ENCODE measurements at places on chromosomes 6 and 20.
A peak's percentile ranks its signal among the peaks of the same experiment; 100 is the strongest.

- DNase-seq = no peak
Measured at GRCh38 chr6:104227508-104227907, 632.2 kb downstream of the HACE1 start.

DNA sequence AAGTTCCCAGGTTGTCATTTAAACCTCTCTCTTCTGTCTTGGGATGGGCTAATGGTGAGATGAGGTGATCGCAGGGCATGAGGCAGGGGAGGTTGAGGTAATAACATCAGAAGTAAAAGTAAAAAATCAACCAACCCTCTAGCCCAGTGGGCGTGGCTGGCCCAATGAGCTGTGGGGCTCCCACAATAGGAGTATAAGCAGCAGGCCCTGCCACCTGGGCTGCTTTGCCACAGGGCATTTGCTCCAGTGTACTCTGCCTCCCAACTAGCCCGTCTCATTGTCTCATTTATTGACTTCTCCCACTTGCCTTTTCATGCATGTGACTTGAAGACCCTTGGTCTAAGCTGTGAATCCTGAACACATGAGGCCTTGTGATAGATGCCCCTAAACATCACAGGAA, 62.8 kb downstream of the PHACTR3 start:
- no peak for DNase-seq

DNA sequence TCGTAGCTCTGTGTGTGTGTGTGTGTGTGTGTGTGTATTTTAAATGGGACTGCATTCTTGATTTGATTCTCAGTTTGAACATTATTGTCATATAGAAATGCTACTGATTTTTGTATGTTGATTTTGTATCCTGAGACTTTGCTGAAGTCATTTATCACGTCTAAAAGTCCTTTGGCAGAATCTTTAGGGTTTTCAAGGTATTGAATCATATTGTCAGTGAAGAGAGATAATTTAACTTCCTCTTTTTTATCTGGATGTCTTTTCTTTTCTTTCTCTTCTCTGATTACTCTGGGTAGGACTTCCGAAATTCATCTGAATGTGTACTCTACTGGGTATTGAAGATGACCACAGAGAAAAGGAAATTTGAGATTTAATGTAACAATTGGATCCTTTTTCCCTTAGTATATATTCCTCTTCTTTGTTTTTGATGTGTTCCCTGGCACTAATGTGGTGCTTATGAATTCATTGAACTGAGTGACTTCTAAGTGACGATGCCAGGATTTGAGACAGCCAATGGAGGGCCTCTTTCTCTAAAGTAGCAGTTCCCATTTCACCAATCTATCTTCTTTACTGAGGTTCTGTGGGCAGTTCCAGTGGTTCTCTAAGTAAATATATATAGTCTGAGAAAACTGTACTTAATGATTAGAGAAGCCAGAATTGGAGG, 47.6 kb downstream of the TNFAIP3 start:
- no peak for DNase-seq

DNA sequence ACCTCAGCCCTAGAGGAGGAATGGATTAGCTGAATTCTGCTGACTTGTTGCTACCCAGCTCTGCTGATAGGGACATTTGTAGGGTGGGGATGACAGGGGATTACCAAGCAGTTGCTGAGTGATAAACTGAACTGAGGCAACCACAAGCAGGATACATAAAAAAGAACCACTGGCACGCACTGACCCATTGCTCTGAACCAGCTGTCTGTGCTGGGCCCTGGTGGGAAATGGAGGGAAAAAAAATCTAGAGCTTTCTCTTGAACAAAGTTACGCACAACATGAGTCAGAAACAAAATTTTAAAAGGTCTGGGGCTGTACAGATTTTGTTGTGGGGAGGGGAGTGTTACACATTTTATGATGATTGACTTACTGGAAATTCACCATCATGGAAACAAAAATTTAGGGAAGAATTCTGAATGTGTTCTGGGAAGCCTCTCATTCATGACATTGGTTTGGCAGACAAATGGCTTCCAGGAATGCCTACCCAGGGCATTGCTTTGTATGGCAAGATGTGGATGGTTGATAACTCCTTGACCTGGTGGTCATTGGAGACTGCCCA, 37.7 kb downstream of the FOXO3 start:
- no peak for DNase-seq

GRCh38 chr6:116145803-116146675, 20.1 kb upstream of the COL10A1 start:
- no peak for DNase-seq

DNA sequence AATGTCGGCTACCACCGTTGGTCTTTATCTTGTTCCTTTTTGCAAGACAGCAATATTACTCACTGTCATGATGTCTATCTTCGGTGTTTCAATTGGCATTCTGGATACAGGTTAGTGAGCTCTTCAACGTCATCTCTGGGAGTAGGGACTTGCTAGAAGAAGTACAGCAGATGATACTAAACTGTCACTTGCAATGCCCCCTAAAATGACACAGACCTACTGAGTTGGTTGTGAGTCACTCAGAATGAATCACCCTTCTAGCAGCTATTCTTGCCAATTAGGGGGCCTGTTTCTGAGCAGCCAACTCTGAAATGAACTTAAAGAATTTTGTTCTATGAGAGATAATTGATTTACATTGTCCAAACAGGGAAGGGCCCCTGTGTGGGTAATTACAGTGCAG, 176.5 kb downstream of the SLC16A10 start:
- no peak for DNase-seq

DNA sequence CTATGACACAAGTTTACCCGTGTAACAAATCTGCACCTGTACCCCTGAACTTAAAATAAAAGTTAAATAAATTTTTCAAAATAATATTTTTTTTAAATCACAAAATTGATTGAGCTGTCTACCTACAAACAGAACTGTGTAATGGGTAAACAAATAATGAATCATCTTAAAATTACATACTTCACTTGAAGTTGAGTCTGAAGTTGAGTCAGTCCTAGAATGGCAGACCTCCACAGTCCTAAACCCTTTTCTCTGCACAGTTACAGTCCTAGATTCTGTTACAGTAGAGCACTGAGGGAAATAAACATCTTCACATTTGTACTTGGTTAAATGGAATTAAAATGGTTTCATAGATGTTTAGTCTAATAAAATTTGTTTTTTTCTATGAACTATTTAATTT, 880.8 kb downstream of the PHF3 start:
- DNase-seq = no peak

- no peak for DNase-seq
Measured at GRCh38 chr6:30711758-30712380, 5.2 kb downstream of the MDC1 start.

DNA sequence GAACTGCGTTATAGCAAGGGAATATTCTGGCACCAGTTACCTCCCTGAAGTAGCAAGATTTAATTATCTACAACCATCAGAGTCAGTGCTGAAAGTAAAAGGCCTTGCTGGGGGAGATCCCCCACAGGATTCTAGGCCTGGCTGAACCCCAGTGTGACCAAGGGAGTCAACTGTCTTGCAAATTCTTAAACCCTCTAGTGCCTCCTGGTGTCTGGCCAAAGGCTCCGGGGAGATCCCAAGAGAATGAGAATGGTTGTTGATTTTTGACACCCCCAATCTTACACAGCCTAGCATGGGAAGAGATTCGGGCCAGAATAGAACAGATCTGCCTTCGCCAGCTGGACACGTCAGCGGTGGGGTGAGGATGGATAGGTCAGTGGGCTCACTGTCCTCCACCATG, 179.4 kb downstream of the ERMARD start:
- DNase-seq = no peak

DNA sequence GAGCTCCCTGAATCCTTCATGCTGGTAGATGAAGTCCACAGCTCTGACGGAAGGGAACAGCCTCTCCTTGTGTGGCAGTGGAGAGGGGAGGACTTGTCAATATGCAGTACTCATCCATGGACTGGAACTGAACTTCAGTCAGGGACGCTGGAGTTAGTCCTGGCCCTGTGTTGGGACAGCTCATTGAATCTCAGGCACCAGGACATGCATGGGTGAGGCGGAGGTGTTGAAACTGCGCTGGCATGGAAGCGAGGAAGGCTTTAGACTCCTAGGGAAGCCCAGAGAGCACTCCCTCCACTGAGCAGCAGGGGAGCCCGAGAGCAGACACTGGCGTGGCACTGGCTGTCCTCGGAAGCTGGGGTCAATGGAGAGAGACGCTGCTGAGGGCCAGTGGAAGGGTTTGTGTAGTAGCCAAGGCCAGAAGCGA, 161.3 kb upstream of the GGTLC1 start:
- DNase-seq = no peak

- DNase-seq = no peak
Measured at GRCh38 chr6:95091823-95092436, 485.4 kb upstream of the MANEA start.

DNA sequence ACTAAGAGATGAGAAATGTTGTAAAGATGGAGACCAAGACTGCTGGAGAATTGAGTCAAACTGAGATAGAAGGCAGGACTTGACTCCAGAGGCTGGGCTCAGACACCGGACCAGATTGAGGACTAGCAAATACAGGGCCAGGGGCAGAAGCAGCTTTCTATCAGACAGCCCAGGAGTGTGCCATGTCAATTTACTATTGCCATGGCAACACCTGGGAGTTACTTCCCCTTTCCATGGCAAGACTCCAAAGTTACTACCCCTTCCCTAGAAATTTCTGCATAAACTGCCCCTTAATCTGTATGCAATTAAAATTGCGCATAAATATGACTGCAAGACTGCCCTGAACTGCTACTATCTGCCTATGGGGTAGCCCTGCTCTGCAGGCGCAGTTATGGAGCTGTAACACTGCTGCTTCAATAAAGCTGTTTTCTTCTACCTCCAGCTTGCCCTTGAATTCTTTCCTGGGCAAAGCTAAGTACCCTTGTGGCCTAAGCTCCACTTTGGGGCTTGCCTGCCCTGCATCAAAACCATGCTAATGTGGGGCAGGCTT, 90.1 kb upstream of the EDN1 start:
- no peak for DNase-seq

- DNase-seq = no peak
Measured at GRCh38 chr6:91358986-91359385, 772.1 kb upstream of the MAP3K7 start.

GRCh38 chr20:24736844-24737211, 212.2 kb upstream of the CST7 start:
- DNase-seq = no peak

DNA sequence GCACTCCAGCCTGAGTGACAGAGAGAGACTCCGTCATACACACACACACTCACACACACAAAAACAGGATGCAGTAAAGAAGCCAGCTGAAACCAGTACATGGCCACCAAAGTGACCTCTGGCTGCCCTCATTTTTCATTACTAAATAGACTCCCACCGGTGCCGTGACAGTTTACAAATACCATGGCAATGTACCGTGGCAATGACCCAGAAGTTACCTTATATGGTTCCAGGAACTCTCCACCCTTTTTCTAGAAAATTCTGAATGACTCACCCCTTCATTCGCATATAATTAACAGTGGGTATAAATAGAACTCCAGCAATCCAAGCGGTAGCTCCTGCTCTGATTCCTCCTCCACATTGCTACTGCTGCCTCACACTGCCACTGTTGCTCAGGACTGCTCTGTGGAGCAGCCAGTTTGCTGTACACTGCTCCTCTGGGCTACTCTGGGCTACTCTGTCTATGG, 57.7 kb downstream of the SNX5 start:
- no peak for DNase-seq

GRCh38 chr20:35303735-35304491, 11.7 kb upstream of the FAM83C start:
- peak; percentile 88 for DNase-seq

DNA sequence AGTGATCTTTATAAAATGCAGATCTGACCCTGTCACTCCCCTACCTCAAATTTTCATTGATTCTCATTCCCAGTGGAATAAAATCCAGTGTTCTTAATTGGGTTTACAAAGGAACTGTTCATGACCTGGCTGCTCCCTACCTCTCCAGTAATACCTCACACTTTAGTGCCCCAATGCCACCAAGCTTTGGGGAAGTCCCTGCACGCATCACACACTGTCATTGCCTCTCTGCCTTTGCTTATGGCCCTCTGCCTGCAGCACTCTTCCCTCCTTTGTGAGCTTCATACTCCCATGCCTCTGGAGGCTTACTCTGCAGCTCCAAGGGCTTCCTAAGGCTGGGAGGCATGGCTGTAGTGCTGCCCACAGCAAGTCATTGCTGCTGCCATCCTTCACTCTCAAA, 57.4 kb downstream of the TMC2 start:
- DNase-seq = no peak

DNA sequence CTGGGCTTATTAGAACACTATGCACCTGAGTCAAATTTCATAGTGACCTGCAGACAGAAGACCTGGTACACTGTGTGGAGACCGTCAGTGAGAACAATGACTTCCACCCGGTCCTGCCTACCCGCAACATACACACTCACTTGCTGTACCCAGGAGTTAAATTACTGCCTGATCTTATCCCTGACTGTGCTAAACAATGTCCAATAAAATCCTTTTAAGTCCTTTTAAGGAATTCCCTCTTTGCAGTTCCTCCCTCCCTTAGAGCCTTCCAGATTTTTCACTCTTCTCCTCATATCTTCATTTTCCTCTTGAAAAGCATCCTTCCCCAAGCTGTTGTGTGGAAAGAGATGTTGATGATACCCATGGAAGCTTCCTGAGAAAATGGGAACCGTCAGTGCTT, 3.4 kb upstream of the KCNG1 start:
- DNase-seq = no peak

- DNase-seq = no peak
Measured at GRCh38 chr20:32252189-32252588, 25.3 kb upstream of the KIF3B start.

- no peak for DNase-seq
Measured at GRCh38 chr6:42688281-42688680, 34.1 kb downstream of the PRPH2 start.

- no peak for DNase-seq
Measured at GRCh38 chr6:87551799-87552198, 38.0 kb downstream of the RARS2 start.

GRCh38 chr20:58075586-58076345, 152.7 kb downstream of the ANKRD60 start:
- DNase-seq = no peak

GRCh38 chr6:53112404-53112803, 36.2 kb downstream of the GCM1 start:
- no peak for DNase-seq

- DNase-seq = no peak
Measured at GRCh38 chr6:4351520-4352321, 216.3 kb upstream of the ECI2 start.
